ENCODE measurements at places on chromosomes 13 and 19.

DNA sequence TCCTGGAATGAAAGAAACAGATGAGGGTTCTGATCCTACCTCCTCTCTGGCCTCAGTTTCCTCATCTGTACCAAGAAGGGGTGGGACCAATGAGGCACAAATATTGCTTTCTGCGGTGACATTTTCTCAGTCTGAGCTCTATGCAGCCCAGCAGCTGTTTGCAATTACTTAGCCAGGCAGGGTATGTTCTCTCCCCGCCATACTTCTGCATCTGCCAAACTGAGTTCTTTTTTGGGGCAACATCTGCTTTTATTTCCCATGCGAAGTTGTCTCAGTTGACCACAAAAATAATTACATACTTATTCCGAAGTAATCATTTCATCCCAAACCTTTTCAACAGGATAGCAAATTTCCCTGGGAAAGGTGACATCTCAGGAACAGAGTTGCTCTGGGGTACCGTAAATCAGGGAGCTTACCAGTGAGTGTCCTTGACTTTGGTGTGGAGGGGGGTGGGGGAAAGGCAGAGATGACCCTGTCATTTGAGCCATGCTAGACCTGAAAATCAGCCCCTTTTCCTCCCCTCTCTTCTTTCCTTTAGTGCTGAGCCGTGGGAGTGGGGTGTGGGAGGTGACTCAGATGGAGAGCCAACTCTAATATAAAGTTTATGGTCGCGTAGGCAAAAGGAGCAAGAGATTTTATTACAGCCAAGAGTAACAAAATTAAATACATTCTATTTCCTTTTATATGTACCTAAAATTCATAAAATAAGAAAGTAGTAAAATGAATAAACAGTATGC lies 165.7 kb upstream of the KL start:
- DNase-seq = no peak

- DNase-seq = no peak
These were observed 814.2 kb upstream of the SLITRK5 start for GRCh38 chr13:86856991-86857390.

DNA sequence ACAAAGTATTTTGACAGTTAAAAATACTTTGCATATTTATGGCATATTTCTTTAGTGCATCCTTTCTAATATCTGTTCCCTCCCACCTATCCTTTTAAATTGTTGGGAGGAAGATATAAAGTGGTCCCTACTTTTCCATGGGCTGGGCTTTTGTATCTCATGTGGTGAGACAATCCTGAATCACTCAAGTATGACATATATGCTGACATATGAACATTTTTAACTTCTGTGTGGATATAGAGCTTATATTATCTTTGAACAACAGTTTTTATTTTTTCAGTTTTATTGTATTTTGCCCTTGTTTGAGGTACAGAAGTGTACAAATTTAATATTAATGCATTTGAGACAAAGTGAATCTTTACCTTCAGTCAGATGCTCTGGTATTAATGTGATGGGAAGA lies 3.4 kb downstream of the ZMYM2 start:
- DNase-seq = no peak

GRCh38 chr19:49749771-49750170 lies 13.3 kb downstream of the TSKS start:
- DNase-seq = no peak

DNA sequence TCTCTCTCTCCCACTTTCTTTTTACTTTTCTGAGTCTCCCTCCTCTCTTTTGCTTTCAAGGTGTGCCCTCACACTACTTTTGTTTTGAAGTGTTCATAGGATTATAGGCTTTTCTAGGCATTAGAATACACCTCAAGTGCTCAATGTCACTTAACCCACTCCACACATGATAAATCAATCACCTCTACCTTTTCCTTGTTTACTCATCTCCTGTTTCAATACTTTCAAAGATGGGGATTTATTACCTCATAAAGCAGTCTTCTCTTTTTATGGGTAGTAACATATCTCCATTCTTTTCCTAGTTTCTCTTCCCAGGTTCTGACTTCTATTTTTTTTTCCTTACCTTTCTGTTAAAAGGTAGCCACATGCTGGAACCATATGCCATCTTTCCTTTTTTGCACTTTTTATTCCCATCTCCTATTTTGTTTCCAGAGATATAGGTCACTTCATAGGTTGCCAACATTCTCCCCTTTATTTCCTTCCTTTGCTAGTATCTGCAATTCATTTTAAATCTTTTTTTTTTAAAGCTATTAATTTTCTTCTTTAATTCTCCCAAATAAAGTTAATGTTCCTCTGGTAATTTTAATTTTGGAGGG lies 137.6 kb upstream of the SLC10A2 start:
- no peak for DNase-seq

Measured in glomerular endothelial cell (primary cell).